Stimulated activated CD8-positive, alpha-beta memory T cell treated with anti-CD3 and anti-CD28 coated beads, Interleukin-4, amount 100 ng/mL, for 4 hours (primary cell): ENCODE measurements at places on chromosomes 2 and 18.

GRCh38 chr2:95166065-95166763 lies 605 bp downstream of the ZNF2 start:
- DNase-seq = no peak

- no peak for DNase-seq
Measured at GRCh38 chr18:12336887-12337286, 28.8 kb downstream of the TUBB6 start.

GRCh38 chr2:109197491-109198418 lies 68.8 kb downstream of the SH3RF3 start:
- no peak for DNase-seq

- no peak for DNase-seq
Measured at GRCh38 chr2:29650631-29651097, 270.7 kb downstream of the ALK start.

DNA sequence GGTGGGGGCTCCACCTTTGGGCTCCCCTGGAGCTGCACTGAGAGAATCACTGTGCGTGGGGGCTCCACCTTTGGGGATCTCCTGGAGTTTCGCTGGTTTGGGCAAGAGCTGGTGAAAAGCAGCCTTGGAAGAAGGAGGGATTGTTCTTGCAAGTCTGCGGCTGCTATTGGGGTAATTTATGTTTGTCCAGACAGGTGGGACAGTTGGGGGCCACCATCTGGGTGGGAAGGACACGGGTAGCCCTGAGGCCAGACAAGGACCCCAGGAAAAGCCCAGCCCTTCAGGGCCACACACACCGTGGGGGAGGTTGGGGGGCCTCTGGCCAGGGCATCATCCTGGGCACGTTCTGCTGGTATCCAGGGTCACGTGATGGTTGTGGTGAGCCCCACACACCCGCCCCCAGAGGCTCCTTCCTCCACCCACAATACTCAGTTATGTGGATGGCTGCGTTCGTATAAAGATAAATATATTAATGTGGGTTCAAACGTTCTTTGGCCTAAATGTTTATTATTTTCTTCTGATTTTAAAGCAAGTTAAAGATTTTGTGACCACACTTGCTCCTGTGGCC lies 47.7 kb downstream of the TPO start:
- no peak for DNase-seq

DNA sequence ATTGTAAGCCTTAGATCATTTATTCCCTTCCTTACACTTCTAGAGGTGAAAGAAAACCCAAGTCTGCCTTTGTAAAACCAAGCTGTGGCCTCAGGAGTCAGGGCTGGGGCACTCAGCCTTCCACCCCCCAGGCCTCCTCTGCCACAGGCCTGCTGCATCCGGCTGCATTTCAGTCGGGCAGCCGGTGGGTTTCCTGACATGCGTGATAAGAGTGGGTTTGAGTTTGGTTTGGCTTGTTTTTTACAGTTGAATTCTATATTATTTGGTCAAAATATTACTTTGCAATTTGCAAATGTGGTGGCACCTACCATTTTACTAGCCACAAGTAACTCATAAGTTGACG lies 42.4 kb downstream of the ADI1 start:
- no peak for DNase-seq

- no peak for DNase-seq
Measured at GRCh38 chr18:58394602-58395425, 234.1 kb downstream of the ALPK2 start.

DNA sequence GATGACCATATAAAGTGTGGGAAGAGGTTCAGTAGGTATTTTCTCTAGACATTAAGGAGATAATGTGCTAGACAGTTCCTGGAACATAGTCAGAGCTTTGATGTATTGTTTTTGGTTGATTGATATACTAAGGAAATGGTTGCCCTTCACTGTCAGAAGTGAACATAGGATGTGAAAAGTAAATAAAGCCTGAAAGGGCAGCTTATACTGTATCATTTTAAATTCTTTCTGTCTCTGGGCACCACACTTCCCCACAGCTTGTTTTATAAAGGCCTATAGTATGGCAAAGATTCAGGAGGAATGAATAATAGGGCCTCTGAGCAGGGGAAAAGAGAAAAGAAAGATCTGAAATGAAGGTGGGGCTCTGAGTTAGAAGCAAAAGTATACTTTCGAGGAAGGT lies 72.7 kb upstream of the ITPRID2 start:
- no peak for DNase-seq

GRCh38 chr2:1692342-1692741 lies 52.0 kb downstream of the PXDN start:
- no peak for DNase-seq

DNA sequence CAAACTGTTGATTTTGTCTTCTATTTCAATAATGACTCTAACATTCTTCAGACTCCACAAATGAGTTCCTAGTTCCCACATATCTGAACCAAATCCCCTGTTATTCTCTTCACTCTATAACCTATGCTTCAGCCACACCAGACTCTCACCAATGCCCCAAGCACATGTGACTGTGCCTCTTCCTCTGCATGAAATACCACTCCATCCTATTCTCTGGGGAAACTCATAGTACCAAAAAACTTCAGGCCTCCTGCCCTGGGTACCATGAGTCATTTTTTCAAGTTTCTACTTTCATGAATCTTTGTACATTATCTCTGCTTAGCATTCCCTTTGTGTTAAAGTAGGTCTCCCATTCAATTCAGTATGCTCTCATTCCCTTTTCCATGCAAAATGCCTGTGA lies 353.2 kb downstream of the ZEB2 start:
- no peak for DNase-seq

DNA sequence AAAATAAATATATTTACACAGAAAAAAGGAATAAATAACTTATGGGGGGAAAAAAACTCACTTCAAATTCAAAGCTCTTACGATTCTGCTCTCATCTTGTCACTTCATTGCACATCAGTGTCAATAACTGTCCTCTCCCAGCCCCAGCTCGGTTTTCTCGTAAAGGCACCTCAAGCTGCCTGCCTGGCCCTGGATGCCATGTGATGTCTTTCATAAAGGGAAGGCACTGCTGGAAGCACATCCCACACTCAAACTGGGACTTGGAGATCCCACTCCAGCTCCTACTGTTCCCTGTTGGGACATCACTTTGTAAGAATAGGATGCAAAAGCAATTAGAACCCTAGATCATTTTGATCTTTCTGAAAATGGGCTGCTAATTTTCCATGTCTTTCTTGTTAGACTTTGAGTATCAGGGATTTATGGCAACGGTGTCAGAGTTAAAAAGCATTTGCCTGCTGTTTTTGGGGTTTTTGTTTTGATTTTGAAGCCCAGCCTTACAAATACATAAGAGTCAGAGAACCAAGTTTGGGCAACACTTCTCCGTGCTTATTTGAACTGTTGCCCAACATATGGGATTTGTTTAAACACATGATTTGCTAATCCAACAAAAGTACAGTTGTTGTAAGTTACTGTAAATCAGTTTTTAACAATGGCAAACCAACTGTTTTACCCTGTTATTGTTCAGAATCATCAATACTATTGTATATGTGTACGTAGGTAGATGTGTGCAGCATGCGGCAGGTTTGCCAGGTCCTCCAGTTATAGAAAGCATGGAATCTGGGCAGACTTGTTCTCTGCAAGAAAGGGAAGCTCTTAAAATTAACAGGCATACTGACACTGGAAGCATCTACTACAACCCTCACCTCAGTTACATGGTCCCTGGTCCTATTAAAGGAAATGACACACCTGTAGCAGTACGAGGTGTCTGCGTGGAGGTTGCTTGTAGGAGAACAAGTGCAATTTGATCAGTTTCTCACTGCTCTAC lies 20.6 kb downstream of the SERTAD2 start:
- DNase-seq = no peak

GRCh38 chr2:120253021-120253882 lies 600 bp downstream of the RALB start:
- DNase-seq = no peak

GRCh38 chr18:49045585-49045984 lies 94.8 kb upstream of the SMAD7 start:
- DNase-seq = no peak

- no peak for DNase-seq
Measured at GRCh38 chr2:227812001-227812400, 1.6 kb upstream of the CCL20 start.

GRCh38 chr2:157620956-157621355 lies 7.7 kb downstream of the ACVR1C start:
- DNase-seq = no peak

DNA sequence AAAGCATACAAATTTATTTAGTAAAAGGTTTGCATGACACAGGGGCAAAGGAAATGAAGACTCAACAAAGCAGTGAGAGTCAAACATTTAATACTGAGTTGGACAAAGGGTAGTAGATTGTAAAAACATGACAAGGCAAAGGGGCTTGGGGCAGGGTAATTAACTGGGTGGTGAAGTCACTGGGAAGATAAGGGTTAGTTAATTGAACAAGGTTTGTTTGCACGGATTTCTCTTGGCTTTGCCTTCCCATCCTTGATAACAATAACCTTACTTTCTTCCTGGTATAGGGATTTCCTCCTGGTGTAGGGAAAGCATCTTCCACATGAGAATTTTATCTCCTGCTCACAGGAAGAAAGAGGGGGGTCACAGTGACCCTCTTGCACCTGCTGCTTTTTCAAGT lies 26.8 kb upstream of the RTTN start:
- no peak for DNase-seq

GRCh38 chr2:16128746-16129610 lies 188.6 kb downstream of the MYCN start:
- DNase-seq = no peak

DNA sequence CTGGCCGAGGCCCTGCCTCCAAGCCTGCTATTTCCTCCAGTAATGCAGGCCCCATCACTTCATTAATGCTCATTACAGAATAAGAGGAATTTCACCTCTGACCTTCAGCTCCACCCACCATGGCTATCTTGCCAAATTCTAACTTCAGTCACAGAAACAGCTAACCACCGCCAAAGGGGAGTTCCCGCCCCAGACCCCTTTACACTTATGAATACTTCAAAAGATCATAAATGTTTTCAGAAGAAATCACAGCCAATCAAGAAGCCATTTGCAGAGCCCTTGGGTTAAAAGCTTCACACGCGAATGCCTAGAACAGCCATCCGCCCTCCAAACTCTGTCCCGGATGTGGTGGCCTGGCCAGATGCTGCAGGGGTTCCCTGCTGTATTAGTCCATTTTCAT lies 73.8 kb upstream of the TWIST2 start:
- DNase-seq = no peak

GRCh38 chr2:149028377-149028776 lies 10.1 kb upstream of the LYPD6B start:
- DNase-seq = no peak

GRCh38 chr2:42904576-42904876 lies 112.1 kb upstream of the HAAO start:
- no peak for DNase-seq

- DNase-seq = no peak
Measured at GRCh38 chr18:78494204-78495085, 485.2 kb upstream of the SALL3 start.

DNA sequence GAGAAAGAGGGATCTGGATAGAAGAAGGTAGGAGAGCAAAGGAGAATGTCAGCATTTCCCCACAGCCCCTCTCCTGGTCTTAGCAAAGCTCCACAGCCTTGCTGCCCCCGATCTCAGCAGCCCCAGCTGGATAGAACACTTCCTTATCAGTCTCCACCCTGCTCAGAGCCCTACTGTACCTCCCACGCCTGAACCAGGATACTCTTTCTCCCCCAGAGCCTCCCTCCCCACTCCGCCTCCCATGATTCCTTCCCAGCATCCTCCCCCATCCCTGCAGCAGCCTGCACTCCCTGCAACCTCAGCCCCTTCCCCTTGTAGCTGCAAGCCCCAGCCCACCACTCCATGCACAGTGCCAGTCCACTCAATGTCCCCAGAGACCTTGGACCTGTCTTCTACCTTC lies 25.8 kb downstream of the PLB1 start:
- no peak for DNase-seq

DNA sequence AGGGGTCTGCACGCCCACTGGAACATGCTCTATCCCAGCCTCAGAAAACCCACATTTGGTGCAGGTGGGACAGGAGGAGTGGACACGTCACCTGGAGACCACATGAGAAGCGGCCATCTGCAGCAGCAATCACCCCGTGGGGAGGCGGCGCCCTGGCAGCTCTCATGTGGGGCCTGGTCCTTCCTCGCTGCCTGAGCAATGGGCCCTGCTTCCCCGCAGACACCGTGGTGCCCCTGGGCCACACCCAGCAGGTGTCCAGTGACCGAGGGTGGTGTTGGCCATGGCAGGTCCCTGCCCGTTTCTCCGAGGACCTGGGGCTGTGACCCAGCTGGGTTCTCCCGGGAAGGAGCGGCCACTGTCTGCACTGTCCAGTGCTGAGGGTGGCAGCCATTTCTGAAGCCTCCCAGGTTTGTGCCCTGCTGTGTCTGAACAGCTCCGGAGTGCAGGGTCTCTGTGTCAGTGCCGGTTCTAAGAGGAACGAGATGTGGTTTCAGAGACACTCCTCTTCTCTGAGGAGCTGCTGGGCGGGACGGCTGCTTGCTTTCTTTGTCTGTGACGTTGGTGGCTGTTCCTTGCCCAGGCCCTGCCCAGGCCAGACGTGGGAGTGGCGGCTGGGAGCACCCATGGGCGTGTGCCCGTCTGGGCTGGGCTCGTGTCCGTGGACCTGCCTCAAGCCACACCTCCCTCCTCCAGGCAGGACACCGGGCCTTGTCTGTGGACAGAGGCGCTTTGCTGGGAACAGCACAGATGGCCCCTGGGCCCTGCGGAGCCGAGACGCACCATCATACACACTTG lies 44.8 kb downstream of the NFATC1 start:
- no peak for DNase-seq

DNA sequence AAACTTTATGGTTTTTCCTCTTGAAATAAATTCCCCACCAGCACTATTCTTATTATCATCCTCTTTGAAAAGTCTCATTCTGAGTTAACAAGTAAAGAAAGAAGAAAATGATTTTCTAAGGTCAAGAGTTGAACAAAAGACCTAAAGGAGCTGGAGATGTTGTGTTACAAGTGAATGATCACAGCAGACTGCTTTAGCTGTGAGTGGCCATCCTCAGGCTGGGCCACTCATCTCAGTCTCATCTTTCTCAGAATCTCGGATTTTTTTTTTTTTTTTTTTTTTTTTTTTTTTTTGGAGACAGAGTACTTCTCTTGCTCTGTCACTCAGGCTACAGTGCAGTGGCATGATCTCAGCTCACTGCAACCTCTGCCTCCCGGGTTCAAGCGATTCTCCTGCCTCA lies 133.3 kb downstream of the CDH2 start:
- no peak for DNase-seq

GRCh38 chr2:62814123-62814522 lies 108.6 kb downstream of the EHBP1 start:
- no peak for DNase-seq

- no peak for DNase-seq
Measured at GRCh38 chr18:59570101-59570775, 127.0 kb downstream of the CCBE1 start.

DNA sequence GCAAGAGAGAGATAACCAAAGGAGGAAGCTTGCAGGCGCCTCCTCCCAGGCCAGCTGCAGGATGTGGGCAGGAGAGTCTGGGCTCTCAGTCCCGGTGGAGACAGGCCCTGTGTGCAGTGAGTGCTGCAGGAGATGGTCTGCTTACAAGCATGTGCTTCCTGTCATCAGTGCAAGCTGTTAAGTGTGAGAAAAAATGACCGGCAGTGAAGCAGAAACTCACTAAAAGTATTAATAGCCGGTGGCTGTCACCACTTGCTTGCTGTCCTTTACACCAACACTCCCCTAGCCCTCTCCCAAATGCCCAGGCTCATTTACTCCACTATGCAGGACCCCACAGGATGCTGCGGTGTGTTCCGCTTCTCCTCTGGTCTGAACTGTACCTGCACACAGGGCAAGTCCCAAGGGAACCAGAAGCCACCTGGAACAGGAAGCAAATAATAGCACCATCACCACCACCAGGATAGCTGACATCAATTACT lies 435.6 kb upstream of the HS6ST1 start:
- DNase-seq = no peak

- no peak for DNase-seq
Measured at GRCh38 chr2:53505826-53506225, 261.8 kb upstream of the CHAC2 start.
